CD4-positive, alpha-beta T cell treated with Interleukin-4 for 1 hour (primary cell): ENCODE measurements at places on chromosomes 16 and 17.

GRCh38 chr17:10526517-10526916 lies 8.2 kb upstream of the MYH1 start:
- no peak for DNase-seq

GRCh38 chr16:35752012-35752772 lies 2292.8 kb downstream of the TP53TG3F start:
- DNase-seq, result no peak

DNA sequence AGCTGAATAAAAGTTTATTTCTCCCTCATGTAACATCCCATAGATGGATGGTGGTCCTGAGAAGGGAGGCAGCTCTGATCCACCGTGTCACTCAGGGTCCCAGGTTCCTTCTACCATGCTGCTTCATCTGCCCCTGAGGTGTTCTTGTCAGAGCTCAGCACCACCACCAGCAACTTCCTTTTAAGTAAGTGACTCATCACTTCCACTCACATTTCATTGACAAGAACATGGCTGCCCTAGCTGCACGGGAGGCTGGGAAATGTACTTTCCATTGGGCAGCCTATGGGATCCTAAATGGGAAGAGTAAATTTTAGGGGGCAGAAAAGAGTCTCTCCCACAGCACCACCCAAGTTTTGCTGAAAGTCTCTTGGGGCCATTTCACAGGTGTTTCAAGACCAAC lies 134.7 kb downstream of the USP31 start:
- DNase-seq, result no peak

DNA sequence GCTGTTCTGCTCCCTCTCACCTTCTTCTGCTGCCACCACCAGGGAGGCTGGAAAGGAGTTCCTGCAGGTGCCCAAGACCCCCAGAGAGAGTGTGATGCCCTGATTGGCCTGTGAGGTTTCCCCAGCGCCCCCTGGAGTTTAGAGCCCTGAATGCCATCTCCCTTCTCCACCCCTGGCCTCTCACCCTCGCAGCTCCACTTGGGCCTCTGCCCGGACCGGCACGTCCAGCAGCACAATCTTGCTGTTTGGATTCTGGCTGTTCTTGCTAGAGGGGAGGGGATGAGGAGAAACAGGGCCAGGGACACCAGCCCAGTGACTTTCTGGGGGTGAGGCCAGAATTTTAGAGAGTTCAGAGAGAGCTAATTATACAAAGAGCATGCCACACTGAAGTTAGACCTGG lies 12.5 kb upstream of the FAM171A2 start:
- DNase-seq, result no peak

DNA sequence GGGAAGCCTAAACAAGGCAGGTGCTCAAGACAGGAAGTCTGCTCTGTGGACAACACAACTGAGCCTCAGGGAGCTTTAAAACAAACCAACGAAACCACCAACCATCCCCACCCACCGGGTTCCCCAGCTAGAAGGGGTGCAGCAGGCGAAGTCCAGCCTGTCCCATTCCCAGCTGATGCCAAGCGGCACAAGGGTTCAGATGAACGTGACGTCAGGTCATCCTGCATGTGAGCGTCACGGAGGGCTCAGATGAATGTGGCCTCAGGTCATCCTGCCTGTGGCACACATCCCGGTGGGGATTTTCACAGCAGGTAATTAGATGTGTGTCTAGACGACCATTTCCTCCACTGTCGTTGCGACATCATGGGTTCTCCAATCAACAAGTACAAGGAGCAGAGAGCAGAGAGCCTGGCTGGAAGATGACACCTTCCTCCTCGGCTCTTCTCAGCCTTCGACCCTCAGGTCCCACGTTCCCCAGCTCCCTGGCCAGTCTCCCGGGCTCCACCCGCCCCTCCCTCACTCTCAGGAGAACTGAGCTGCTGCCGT lies 246.5 kb downstream of the FOXL1 start:
- no peak for DNase-seq
